Naive thymus-derived CD4-positive, alpha-beta T cell (primary cell): ENCODE measurements at places on chromosomes 5 and 9. TPM values are rescaled to one million over a fixed set of nuclear protein-coding genes. Genes with fewer than 3 reads are reported as not detected.

GRCh38 chr5:172274951-172275753, 8.4 kb downstream of the UBTD2 start:
- no peak for DNase-seq

DNA sequence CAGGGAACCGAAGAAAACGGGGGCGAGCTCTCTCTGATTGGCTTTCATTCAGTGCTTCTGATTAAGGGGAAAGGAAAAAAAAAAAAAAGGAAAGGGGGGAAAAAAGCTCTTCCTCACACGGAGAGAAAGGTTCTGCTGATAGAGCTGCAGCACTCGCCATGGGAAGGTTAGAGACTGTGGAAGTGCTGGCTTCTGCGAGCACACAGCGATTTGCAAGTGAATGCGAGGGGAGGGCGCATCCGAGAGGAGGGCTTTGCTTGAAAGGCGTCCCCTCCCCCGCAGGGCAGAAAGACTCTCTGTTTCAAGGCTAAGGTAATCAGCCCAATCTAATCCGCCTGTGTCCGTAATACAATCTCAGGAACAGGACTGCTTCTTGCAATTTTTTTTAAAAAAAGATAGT, at the start of gene CDH10:
CDH10 (minus strand) TSS at position 218 of the 400 bp plus-strand sequence. CDS start 51,488 bp downstream, outside the sequence.
- no peak for DNase-seq

- no peak for DNase-seq
Measured at GRCh38 chr5:36530215-36530614, 76.2 kb upstream of the SLC1A3 start.

GRCh38 chr9:13437866-13438265, 158.4 kb upstream of the MPDZ start:
- no peak for DNase-seq

Gene ROPN1L
- 2.6 and 2.7 TPM in 2 replicates for total RNA-seq

Gene PCDHGC3
- total RNA-seq, result 0.29 TPM

Gene ABLIM3
- 0.08 TPM for total RNA-seq

Gene PTTG1
- 9.5 TPM for total RNA-seq
